ENCODE measurements at places on chromosomes 6 and 20.

- no peak for DNase-seq
Observed at GRCh38 chr6:148839044-148839443, 92.2 kb downstream of the UST start.

- no peak for DNase-seq
Observed at GRCh38 chr20:19511931-19512330, 246.1 kb upstream of the RIN2 start.

DNA sequence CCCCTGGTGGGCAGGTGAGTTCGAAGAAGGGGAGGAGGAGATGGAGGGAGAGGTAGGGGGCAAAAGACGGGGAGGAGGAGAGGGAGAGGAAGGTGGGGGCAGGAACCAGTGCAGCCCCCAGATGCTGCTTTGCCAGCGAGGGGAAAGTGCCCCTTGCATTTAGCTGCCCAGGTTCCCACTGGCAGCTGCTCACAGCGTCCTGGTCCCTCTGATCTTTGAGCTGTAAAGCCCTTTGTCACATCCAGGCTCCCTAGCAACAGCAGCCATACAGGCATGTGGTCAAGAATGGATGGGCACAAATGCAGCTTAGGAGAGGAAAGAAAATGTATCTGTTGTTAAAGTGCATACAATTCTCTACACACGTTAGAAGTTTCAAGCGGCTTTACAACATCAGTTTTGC lies 160.9 kb downstream of the CD83 start:
- no peak for DNase-seq

GRCh38 chr6:1029141-1029540 lies 282.8 kb upstream of the FOXQ1 start:
- DNase-seq: no peak

- DNase-seq: no peak
Observed at GRCh38 chr6:703552-703951, 10.6 kb upstream of the EXOC2 start.

GRCh38 chr20:61956396-61957342 lies 109.0 kb downstream of the TAF4 start:
- DNase-seq: no peak

- no peak for DNase-seq
Observed at GRCh38 chr20:5855939-5856338, 94.4 kb downstream of the TRMT6 start.

DNA sequence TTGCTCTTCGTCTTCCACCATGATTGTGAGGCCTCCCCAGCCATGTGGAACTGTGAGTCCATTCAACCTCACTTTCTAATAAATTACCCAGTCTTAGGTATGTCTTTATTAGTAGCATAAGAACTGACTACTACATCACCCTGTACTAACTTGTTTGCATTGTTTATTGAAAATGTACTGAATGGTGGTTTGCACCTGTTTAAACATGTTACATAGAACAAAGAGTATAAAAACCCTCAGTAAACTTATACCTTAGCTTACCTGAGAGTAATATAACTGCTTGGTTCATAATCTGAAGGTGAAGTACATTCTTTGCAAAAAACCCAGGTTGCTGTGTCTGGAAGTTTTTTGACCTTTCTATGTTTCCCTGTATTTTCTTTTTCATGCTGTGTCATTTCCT lies 777.8 kb downstream of the TBC1D32 start:
- no peak for DNase-seq

DNA sequence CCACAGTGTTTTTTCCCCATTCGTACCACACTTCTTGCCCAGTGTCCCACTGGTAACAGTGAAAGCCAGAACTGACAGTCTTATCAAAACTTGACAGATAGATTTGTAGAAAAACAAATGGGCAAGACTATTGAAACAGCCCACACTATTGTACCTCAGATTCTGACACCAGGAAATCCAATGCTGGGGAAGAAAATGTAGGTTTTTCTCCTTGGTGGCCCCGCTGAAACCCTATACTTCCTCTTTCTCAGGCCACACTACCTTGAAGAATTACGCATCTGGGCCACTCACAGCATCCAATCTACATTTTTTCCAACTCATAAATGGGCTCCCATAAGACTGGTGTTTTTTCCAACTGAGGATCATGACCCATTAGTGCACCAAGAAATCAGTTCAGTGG lies 90.9 kb upstream of the HDDC2 start:
- no peak for DNase-seq

DNA sequence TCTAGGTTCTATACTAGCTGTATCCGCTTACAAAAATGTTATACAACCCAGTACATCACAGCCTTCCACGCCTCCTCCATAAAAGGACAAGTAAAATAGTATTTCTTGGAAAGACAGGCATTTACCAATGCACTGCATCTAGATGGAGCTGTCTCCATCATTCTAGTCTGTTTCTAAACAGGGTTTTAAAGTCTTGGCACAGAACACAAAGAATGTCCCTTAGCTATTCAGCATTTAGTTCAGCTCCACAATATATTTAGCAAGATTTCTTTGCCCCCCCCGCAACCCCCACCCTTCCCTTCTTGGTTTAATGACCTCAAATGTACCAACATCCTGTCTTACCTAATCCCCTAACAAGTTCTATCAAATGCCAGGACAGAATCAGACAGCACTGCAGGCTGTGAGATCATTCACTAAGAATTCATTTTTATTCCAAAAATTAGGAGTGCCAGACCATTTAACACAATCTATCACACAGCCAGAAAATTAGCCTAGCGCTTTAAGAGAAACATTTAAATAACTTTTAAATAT lies 198.6 kb downstream of the BACH2 start:
- DNase-seq: no peak

- DNase-seq: no peak
Observed at GRCh38 chr6:70874181-70874913, 82.5 kb downstream of the B3GAT2 start.

GRCh38 chr6:102216232-102216631 lies 822.7 kb downstream of the GRIK2 start:
- no peak for DNase-seq

DNA sequence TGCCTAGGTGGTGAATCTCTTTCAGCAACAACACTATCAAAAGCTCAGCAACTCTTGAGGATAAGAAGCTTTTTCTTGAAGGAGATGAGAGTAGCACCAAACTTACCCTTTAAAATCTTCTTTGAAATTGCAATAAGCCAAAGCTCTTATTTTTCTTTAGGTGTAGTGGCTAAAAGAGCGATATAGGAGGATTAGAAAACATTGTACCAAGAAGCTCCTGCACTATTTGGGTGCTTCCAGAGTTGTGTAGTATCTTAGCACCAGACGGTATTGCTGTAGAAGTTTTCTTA lies 1.2 kb downstream of the FUT9 start:
- no peak for DNase-seq

GRCh38 chr6:20846602-20847028 lies 312.4 kb downstream of the CDKAL1 start:
- DNase-seq: no peak

DNA sequence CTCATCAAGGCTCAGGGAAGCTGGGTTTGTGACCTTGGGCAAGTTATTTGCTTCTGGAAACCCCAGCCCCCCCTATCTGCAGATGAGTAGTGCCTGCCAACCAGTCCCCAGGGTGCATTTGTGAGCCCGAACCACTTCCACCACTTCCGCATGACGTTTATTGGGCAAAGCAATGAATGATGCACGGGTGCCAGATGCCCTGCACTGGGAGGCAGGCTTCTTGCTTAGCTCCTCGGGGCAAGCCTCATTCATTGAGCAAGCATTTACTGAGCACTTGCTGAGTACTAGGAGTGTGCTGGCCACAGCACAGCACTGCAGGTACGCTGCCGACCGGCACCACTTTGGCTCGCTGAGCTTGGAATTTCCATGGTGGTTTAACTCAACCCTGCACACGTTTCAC lies 60.2 kb downstream of the GNAS-AS1 start:
- DNase-seq: no peak

- DNase-seq: no peak
Observed at GRCh38 chr6:1188199-1188598, 123.7 kb upstream of the FOXQ1 start.

- DNase-seq: no peak
Observed at GRCh38 chr6:11917951-11918738, 94.0 kb upstream of the HIVEP1 start.

DNA sequence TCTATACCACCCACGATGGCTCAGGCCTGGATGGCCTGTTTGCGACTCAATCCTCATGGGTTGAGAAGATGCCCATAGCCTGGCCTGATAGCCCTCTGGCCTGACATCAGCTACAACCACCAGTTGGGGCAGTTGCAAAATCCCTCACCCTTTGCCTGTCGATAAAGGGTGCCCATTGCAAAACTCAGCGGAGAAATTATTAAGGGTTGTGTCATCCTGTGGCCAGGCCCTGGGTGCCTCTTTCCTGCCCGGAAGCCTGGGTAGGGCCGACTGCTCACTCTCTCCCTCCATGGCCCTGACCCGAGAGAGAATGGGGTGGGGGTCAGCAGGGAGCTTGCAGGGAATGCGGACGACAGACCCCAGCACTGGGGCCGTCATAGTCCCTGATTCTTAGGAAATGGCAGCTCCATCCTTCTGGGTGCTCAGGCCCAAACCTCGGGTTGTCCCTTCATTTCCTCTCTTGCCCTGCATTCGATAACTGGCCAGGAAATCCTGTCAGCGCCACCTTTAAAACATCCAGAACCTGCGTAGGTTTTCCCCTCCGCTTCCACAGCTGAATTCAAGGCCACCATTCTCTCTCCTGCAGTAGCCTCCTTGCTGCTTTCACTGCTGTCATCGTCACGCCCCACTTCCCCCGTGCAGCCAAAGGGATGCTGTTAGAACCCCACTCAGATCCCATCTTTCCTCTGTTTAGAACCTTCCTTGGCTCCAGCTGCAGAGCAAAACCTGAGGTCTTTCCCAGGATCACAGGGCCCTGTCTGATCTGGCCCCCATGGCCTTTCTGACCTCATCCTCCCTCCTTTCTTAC lies 31.1 kb downstream of the CEBPB start:
- peak; percentile 73 for DNase-seq

- no peak for DNase-seq
Observed at GRCh38 chr6:11282875-11283274, 50.4 kb upstream of the NEDD9 start.

- peak; percentile 38 for DNase-seq
Observed at GRCh38 chr6:87789198-87789899, 87.3 kb upstream of the AKIRIN2 start.

DNA sequence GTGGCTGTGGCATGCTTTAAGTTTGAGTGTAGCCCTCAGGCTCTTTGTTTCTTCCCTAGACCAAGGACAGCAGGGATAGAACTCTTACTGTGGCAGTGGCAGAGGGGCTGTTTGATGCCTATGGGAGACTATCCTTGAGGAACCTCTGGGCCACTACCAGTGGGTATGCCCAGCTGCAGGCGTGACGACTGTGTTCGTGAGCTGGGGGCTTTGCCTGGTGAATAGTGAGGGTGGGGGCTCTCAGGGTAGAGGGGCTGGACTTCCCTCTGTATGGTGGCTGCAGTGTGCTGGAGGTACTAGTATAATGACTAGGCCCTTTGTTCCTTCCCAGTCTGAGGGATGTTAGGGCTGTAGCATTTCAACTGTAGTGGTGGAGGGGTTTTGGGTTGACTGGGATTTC lies 1242.0 kb downstream of the KHDRBS2 start:
- DNase-seq: no peak

GRCh38 chr6:95882371-95882770 lies 133.4 kb upstream of the FUT9 start:
- peak; percentile 10 for DNase-seq

DNA sequence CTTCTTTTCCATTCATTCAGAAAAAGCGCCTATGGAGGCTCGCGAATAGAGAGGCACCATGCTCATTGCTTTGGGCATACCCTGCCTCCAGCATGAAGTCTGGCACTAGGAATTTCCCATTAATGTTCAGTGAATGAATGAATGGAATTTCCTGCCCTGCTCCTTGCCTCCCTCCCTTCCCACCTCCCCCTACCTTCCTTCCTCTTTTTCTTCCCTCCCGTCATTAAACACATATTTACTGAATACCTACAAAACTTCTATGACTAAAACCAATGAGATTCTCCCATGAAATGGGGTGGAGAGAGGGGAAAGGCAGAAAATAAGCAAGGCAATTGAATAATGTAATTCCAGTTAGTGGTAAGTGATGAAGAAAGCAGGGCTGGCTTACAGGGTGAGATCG lies 213.8 kb upstream of the AGPAT4 start:
- DNase-seq: no peak

GRCh38 chr6:145715426-145715825 lies 19.9 kb downstream of the EPM2A start:
- DNase-seq: no peak

DNA sequence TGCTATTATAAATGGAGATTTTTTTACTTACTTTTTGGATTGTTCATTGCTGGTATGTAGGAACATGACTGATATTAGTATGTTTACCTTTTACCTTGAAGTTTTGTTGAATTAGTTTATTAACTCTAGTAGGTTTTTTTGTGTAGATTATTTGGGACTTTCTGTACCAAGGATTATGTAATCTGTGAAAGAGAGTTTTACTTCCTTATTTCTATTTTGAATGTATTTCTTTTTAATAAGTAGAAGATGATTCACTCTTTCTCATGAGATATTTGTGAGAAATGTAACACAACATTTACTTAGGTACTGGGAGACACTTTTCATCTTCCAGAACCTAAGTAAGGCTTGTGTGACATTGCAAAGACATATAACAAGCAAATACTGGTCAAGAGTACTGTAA lies 473.9 kb upstream of the HS3ST5 start:
- DNase-seq: no peak

GRCh38 chr6:42796171-42796570 lies 14.3 kb downstream of the BICRAL start:
- DNase-seq: no peak

- DNase-seq: no peak
Observed at GRCh38 chr20:61027218-61027617, 224.8 kb upstream of the CDH4 start.

- DNase-seq: no peak
Observed at GRCh38 chr20:51497542-51498467, 44.7 kb downstream of the NFATC2 start.

GRCh38 chr6:112933947-112934346 lies 586.8 kb downstream of the RFPL4B start:
- no peak for DNase-seq

GRCh38 chr20:13552061-13552460 lies 86.7 kb downstream of the TASP1 start:
- DNase-seq: no peak

GRCh38 chr6:128558924-128559323 lies 38.5 kb upstream of the PTPRK start:
- DNase-seq: no peak

DNA sequence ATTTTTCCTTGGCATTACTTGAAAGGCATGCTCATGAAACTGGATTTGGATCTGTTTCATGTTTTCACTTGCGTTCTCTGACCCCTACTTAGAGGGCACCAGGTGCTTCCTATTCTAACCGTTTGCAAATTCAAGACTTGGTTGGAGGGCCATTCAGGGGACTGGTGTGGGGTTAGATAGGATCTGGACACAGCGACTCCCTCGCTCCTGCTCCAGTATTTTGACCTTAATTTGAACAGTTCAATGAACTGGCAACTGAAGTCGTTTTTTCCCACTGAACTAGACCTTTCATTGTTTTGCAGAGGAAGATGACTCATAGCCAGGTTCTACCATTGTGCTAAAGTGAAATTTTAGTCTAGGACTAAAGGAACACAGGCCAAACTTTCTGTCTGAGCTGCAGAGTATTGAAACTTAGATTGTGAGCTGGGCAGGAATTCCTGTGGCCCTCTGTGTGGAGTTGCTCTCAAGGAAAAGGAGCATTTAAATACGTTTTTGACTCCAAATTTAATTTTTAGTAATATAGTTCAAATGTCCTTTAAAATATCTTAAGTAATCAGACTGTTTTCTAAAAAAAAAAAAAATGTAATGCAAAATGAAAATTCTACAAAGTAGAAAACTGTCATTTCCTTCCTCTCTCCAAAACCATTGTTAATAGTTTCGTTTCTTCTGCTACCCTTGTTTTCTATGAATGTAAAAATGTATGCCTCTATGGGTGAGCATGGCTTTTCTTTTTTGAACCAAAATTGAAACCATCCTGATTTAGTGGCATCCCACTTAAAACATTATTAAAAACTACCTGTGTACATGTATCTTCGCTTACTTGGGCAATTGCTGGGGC lies 64.8 kb downstream of the UTRN start:
- DNase-seq: no peak
